ENCODE measurements at places on chromosomes 12 and 14. TPM values are rescaled to one million over a fixed set of nuclear protein-coding genes. Genes with fewer than 3 reads are reported as not detected.

The CLEC4D gene
- total RNA-seq: not detected

The TAS2R46 gene
- 6.8 TPM for total RNA-seq

The DCN gene
- 827 TPM for total RNA-seq

The PSMD9 gene
- total RNA-seq: 60.0 TPM

The ASB2 gene
- total RNA-seq: 0.16 TPM

The SPX gene
- total RNA-seq: 0.32 TPM

The TCL1B gene
- not detected for total RNA-seq

The MYH7 gene
- total RNA-seq: not detected

The RNF212B gene
- not detected for total RNA-seq

The TMEM132C gene
- total RNA-seq: not detected

The NIN gene
- total RNA-seq: 30.1 TPM

The HOTAIR gene
- total RNA-seq: not detected

The LMNTD1 gene
- 0.16 TPM for total RNA-seq

The A2M gene
- total RNA-seq: 4.6 TPM

The NKX2-8 gene
- total RNA-seq: not detected

The TGM1 gene
- 3.1 TPM for total RNA-seq

The PIWIL1 gene
- not detected for total RNA-seq

The TTC9 gene
- 1.7 TPM for total RNA-seq

The RXYLT1 gene
- 16.6 TPM for total RNA-seq

The RPL10L gene
- total RNA-seq: not detected

The TMTC2 gene
- 20.5 TPM for total RNA-seq

The KLRD1 gene
- not detected for total RNA-seq

The CHGA gene
- not detected for total RNA-seq

Data from hair follicle dermal papilla cell (primary cell).